CD4-positive, alpha-beta T cell treated with Interleukin-1 beta for 1 hour (primary cell): ENCODE measurements at places on chromosomes 7 and 10.
A peak's percentile ranks its signal among the peaks of the same experiment; 100 is the strongest.

- no peak for DNase-seq
Measured at GRCh38 chr7:104230606-104231005, 22.8 kb upstream of the ORC5 start.

DNA sequence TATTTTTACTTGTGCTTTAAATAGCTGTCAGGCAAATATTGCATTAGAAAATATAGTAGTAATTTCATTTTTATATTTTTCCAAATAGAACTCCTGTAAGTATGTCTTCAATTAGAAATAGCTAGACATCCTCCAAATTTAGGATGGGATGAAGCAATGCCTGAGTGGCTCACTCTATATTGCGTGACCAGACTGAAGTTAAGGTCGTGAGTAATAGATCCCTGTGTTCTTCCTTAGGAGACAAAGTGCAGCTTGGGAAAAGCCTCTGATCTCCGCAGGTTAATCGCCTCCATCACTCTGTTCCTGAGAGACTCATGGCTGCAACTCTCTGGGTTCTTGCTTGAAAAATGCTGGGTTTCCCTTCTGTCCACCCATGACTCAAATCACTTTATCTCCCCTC is 484.8 kb upstream of the ANKRD30A start:
- DNase-seq = no peak

- no peak for DNase-seq
Measured at GRCh38 chr7:146129296-146129695, 12.7 kb downstream of the CNTNAP2 start.

- no peak for DNase-seq
Measured at GRCh38 chr7:7931626-7932025, 37.0 kb upstream of the GLCCI1 start.

- DNase-seq = no peak
Measured at GRCh38 chr10:36452851-36453250, 672.5 kb upstream of the ANKRD30A start.

- no peak for DNase-seq
Measured at GRCh38 chr10:78981970-78982281, 86.8 kb upstream of the ZMIZ1 start.

GRCh38 chr7:104363355-104363754 is 35.0 kb downstream of the LHFPL3 start:
- DNase-seq = no peak

DNA sequence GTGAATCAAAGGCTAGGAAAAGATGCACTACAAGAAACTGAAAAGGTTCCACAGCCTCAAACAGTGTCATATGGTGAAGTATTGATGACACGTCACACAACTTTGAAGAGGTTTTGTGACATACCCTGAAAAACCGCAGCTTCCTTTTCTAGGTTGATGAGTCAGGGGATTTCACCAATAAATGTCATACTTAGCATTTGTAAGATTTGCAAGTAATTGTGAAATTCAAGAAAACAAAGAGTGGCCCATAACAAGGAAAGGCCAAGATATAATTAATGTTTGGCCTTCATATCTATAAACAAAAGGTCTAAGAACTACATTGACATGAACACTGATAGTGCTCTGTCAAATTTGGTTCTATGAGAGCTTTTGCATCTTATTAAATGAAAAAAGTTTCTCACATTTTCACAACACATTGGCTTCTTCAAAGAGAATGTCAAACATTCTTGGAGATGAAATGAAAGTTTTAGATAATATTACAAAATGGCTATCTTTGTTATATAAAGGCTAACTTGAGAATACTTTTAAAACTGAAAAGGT is 62.0 kb upstream of the NAMPT start:
- DNase-seq = peak; percentile 81

GRCh38 chr7:102248456-102249395 is 37.9 kb upstream of the SH2B2 start:
- no peak for DNase-seq

DNA sequence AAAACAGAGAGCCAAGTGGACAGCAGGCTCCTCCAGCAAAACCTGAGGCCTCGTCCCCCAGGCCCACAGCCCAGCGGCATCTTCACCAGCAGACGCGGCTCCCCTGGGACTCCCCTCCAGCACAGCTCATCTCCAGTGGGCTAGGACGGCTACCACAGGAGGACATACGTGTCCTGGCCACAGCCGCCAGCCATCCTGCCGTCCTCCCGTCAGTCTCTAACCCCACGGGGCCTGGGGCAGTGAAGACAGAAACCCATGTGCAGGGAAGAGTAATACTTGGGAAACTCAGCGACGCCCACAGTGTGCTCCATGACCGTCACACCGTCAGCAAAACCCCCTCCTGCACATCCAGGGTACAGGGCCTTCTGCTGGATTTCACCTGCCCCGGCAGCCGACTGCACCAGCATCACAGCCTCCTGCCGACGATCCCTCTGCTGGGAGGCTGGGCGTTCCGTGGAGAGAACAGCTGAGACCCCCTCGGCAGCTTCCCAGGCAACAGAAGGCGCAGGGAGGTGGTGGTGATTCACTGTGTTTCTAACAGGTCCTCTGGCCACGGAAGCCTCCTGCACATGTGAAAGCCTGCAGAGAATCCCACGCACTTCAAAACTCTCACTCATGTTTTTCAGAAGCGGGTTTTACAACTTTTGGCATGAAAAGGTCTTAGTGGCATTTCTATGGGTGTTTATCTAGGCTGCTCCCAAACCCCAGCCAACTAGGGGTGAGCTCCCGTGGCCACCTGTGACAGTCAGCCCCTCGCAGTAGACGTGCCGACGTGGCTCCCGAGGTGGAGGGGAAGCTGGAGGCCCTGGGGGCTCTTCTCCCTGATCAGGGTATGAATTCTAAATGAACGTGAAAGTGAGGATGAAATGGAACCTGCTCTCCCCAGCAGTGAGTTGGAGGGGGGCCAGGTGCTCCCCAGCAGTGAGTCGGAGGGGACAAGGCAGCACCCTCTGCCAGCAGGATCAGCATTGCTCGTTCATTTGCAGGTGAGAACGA is 513.5 kb downstream of the PTPRN2 start:
- no peak for DNase-seq

- DNase-seq = peak; percentile 9
Measured at GRCh38 chr10:69321039-69321715, 42.9 kb downstream of the HK1 start.

GRCh38 chr7:6637544-6638229 is 569 bp downstream of the ZNF316 start:
- peak; percentile 69 for DNase-seq

DNA sequence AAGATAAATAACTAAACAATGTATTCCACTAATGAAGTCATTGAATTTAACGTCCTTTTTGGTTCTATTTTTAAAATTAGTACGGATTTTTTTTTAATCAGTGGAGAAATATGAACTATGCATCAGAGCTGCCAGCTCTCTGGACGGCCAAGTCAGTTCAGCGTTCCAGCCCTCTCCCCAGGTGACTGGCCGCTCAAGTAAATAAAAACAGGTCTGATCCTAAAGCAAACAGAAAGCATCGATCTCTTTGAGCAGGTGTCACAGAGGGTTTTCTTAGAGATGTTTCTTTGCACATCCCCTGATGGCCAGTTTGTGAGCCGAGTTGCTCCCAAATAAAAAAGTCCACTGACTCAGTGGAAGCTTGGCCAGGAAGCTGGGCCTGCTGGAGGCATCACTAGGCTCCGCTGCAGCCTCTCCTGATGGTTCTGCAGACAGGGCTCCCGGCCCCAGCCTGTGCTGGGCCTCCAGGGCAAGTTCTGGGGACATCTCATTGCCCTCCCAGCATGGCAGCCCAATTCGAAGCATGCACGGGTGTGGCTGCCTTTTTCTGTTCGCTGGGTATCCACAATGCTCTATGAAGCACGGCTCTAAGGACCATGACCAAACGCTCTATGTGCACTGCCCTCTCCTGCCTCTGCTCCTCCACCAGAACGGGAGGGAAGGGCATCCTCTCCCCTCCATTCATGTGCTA is 74.7 kb upstream of the PPP2R2D start:
- DNase-seq = no peak

- no peak for DNase-seq
Measured at GRCh38 chr7:22174574-22174953, 182.4 kb downstream of the RAPGEF5 start.

GRCh38 chr10:130935128-130935439 is 376.4 kb downstream of the TCERG1L start:
- no peak for DNase-seq

- no peak for DNase-seq
Measured at GRCh38 chr10:104216631-104217030, 15.5 kb downstream of the CFAP43 start.

- no peak for DNase-seq
Measured at GRCh38 chr10:598415-599170, 90.9 kb downstream of the DIP2C start.

GRCh38 chr10:31242902-31243301 is 76.1 kb upstream of the ZEB1 start:
- peak; percentile 33 for DNase-seq

- DNase-seq = no peak
Measured at GRCh38 chr7:53302496-53303246, 267.2 kb downstream of the POM121L12 start.

DNA sequence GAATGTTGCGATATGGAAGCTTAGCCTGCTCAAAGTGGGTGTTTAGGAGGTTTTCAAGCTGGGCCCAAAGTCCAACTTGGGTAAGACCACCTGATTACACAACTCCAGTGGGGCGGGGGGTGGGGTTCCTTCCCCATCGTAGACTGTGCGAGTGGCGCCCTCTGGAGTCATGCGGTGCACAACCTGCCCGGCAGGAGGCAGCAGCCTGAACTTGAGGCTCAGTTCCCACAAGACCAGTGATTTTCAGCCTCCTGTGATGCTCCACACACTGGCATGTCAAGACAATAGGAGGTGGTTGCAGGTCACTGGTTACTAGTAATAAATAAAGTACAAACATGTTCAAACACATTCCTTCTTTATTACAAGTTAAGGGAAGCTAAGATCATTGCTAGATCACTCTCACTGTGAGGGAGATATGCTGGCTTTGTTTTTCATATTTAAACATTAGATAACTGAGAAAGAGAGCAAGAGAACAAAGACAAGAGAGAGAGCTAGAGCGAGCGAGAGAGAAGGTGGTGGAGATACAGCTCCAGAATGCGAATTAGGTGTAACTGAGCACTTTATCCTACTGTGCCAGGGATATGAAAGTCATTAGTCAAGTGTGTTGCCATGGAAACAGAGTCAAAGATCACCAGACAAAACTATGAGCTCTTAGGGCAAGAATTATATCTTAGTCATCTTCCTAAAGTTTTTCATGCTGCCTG is 97.4 kb upstream of the BMPER start:
- DNase-seq = no peak

- no peak for DNase-seq
Measured at GRCh38 chr7:109873296-109873695, 1217.6 kb upstream of the LRRN3 start.

- DNase-seq = no peak
Measured at GRCh38 chr10:52437205-52437646, 123.1 kb downstream of the DKK1 start.

DNA sequence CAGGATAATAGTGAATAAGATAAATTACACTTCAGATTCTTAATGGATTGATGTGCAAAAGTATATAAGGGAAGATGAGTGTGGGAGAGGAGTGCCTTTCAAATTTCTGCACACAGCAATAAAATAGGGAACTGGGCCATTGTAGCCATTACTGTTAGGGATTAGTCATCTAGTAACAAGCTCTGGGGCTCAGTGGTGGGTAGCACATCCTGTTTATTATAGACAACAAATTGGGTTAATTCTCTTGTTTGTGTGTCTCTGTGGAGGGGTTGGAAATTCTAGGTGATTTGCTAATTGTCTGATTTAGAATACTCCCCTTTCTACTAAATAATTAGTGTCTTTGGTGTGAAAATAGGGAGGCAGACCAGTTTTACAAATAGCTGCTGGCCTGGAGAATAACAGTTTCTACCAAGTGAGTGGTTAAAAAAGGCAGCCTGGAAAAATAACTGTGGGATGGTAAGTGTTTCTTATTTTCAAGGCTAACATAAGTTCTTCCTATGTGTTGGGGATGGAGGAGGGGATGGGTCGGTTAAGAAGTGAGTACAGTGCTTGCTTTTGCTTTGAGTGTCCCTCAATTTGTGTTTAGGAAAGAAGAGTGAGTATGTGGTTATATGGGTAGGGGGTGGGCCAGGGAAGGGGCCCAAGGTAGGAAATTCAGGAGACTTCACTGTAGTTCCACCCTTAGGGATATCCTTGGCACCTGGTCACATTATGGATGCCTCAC is 43.3 kb upstream of the TMEM248 start:
- no peak for DNase-seq

- peak; percentile 62 for DNase-seq
Measured at GRCh38 chr10:3811291-3811870, 26.4 kb upstream of the KLF6 start.

GRCh38 chr10:114420811-114421485 is 16.6 kb upstream of the AFAP1L2 start:
- DNase-seq = no peak

- no peak for DNase-seq
Measured at GRCh38 chr10:48595539-48595932, 9.3 kb downstream of the ARHGAP22 start.

DNA sequence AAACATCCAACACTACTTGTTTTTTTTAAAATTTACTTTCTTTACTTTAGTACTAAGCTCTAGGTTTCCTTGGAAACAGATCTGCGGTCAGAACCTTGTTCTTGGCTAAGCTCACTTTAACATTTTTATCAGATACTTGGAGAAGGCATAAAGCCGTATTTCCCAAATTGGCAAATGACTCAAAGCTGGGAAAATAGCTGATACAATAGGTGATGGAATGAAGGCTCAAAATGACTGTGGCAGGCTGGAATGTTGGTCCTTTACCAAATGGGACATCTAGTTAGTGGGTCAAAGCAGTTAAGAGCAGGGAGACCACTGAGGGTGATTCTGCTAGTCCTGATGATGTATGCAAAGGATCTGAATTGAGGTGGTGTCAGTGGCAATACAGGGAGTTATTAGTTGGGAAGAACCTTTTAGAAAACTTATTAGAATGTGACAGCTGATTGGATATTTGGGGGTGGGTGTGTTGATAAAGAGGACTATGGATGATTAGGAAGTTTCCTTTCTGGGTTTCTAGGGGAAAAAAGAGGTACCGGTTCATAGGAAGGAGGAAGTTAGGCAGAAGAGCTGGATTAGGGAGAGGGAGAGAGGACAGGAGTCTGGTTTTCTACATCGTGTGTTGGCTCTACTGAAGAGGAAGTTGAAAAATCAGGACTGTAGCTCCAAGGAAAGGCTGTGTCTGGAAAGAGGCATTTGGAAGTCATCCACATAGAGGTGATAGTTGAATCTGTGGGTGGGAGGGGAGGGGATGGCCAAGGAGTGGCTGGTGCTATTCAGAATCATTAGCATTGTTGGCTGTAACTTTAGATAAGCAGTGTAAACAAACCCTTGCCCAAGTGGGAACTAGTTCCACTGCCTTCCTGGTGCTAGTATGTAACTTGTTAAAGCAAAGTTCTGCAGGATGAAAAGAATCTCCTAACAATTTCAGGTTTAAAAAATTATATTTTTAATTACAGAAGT is 13.1 kb downstream of the PLCE1 start:
- no peak for DNase-seq

- no peak for DNase-seq
Measured at GRCh38 chr10:78506614-78507013, 473.0 kb downstream of the RPS24 start.

- no peak for DNase-seq
Measured at GRCh38 chr7:109898-110556, 82.3 kb upstream of the FAM20C start.
